ENCODE measurements at places on chromosomes 13 and 19.

GRCh38 chr13:42040730-42041010 lies 7.8 kb upstream of the DGKH start:
- no peak for DNase-seq

DNA sequence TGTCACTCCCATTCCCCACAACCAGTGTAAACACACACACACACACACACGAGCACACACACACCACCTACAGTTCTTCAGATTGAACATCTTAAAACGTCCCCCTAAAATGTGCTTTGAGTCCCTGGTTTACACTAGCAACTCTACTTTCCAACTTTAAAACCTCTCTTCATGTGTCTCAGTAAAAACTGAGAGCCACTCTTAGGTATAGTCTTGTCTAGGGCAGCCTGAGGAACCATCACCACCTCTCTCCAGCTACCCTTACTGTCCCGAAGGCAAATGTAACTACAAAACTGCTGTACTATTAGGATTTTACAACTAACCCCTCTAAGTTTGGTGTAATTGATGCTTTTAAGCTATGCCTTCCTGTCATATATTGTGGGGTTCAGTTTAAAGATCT lies 1501.6 kb upstream of the MIR17HG start:
- DNase-seq, result no peak

GRCh38 chr13:95337597-95337996 lies 36.3 kb upstream of the ABCC4 start:
- DNase-seq, result no peak

GRCh38 chr13:71864986-71865873 lies 1.8 kb downstream of the DACH1 start:
- peak; percentile 26 for DNase-seq

GRCh38 chr19:30333291-30334065 lies 38.7 kb upstream of the ZNF536 start:
- DNase-seq, result no peak

DNA sequence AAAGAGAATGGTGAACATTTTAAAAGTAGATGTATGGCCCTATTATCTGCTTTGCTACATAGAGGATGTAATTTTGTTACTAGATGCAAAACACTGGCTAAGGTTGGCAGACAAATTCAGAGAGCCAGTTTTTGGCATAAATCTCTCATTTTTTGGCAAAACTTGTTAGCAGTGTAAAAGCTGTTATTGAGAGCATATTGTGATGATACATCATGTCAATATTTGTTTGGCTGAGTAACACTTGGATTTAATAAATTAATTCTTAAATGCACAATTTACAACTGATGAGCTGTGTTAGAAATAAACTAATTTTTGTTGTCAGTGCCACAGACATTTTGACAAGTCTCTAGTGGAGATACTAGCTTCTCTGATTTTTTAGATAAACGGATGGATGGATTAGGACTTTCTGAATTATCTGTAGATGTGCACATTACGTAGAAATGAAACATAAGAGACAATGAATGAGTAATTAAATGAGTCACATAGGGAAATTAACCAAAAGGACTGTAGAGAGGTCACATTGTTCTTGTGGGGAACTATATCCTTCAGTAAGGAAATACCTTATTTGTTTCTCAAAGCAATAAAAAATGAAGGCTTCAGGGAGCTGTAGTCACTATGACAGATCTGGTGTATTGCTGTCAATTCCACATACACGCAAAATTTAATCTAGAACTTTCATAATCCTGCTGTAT lies 17.4 kb downstream of the UFM1 start:
- DNase-seq, result peak; percentile 75

DNA sequence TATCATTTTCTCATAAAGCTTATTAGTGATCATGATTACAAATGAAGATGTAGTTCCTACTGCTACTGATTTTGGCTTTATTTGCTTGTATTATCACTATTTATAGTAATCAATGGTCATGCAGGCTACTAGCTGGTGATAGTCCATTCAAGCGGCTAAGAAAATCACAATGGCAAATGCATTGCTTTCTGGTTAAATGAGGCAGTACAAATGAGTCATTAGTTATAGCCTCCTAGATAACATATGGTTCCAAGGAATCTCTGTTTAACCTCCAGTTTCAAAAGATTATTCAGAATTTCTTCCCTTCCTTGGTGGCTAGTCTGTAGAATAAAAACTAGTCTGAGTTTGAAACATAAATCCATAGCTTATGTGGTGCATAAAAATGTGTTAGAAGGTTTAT lies 141.3 kb upstream of the HTR2A start:
- peak; percentile 43 for DNase-seq

DNA sequence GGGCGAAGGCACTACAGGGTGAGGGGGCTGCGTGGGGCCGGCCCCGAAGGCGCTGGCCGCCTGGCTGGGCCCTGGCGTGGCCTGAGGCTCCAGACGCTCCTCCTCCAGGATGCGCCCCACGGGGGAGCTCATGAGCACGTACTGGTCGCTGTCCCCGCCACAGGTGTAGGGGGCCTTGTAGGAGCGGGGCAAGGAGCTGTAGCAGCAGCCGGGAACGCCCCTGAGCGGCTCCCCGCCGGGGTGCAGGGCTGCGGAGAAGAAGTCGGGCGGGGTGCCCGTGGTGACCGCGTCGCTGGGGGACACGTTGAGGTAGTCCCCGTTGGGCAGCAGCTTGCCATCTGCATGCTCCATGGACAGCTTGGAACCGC lies 3.0 kb downstream of the IRS2 start:
- DNase-seq, result no peak

DNA sequence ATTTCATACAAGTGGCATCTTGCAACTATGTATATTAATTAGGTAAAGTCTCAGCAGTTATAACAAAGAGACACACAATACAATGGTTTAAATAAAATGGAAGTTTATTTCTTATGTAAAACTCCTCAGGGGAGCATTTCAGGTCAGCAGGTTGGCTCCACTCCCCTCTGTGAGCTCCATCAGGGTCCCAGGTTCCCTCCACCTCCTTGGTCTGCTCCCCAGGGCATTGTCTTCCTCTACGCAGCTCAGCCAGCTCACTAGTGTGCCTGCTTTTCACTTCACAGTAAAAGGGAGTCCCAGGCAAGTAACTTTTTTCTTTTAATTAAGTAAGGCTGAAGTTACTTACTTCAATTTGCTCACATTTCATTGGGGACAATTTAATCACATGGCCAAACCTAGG lies 135.3 kb upstream of the FNDC3A start:
- no peak for DNase-seq

GRCh38 chr13:111325941-111326620 lies 5.6 kb downstream of the TEX29 start:
- DNase-seq, result no peak

DNA sequence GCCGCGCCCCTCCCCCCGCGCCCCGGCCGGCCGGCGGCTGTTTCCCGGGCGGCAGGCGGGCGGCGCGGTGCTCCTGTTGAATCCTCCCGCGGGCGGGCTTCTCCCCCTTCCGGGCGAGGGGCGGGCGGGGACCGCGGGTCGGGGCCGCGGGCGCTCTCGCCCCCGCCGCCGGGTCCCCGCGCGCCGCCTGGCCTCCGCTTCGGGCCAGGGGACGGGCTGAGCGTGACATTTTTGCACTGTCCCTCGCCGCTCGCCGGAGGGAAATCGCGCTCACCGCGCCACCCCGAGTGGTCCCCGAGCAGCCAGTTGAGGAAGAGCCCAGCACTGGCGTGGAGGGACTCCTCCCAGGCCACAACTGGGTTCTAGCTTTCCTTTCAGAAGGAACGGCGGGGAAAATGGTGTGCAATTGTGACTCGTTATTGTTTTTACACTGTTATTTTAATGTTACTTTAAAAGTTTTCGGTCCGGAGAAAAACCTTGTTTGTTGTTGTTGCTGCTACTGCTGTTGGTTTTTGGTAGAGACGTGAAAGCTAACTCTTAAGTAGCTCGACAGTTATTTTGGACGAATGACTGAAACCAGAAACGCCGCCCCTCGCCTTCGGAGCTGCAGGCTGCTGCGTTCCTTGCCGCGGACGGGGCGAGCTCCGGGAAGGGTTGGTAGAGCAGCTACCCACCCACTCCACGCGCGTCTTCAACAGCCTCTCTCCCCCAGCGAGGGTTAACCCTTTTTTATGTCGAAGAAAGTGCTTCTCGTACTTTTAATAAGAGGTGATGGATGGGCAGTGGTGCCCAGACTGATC lies 959 bp downstream of the PDS5B start:
- DNase-seq, result peak; percentile 69

- no peak for DNase-seq
These were observed 211.2 kb upstream of the EDNRB start for GRCh38 chr13:78129823-78130222.

DNA sequence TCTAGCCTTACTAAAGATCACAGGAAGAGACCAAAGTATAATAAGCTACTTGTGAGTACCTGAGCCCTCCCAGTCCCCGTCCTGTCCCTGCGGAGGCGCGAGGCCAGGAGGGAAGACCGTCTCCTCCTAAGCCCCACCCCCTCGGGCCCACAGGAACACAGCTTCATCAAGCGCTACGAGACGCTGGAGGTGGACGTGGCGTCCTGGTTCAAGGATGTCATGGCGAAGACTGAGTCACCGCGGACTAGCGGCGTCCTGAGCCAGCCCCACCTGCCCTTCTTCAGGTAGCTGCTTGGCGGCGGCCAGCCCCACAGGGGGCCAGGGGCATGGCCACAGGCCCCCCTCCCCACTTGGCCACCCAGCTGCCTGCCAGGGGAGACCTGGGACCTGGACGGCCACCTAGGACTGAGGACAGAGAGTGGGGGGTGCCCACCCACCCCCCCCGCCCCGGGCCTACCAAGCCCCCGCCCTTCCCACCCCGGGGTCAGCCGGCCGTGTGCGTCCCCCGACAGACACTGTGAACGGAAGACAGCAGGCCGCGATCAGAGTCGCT lies 2.4 kb upstream of the TGFBR3L start:
- DNase-seq, result no peak

DNA sequence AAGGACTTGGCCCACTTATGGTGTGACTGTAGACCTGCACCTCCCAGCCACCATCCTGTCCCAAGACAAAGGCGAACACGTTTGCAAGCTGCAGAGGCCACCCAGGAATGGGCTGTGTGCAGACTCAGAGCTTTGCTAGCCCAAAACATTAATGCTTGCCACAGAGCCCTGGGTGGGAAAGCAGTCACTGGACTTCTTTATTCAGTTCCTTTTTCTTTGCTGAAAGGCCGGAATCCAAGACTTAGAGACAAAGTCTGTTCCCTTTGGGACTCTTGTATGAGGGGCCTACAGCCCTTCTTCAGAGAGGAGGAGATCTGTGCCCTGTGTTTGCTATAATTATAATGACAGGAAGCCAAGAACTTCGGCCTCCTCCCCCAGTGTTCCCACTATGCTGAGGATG lies 167.8 kb downstream of the DLEU7 start:
- no peak for DNase-seq

GRCh38 chr13:24906268-24906667 lies 142.3 kb downstream of the RNF17 start:
- no peak for DNase-seq

DNA sequence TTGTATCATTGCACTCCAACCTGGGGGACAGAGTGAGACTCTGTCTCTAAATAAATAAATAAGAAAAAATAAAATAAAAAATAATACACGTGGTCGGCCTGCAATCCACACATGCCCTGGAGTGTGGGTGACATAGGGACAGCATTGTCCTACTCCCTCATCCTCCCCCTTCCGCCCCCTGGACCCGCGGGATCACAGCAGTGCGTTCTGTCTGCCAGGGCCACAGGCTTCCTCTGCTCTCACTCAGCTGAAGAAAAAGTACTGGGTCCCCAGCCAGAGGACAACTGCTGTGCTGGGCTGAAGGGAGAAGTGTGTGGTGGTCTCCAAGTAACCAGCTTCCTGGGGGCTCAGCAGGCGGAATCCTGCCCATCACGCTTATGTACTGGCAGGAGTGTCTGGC lies 6.3 kb downstream of the BCAT2 start:
- no peak for DNase-seq

GRCh38 chr19:28019371-28019770 lies 1193.6 kb downstream of the UQCRFS1 start:
- no peak for DNase-seq

GRCh38 chr13:21289475-21289874 lies 113.0 kb downstream of the MRPL57 start:
- no peak for DNase-seq

DNA sequence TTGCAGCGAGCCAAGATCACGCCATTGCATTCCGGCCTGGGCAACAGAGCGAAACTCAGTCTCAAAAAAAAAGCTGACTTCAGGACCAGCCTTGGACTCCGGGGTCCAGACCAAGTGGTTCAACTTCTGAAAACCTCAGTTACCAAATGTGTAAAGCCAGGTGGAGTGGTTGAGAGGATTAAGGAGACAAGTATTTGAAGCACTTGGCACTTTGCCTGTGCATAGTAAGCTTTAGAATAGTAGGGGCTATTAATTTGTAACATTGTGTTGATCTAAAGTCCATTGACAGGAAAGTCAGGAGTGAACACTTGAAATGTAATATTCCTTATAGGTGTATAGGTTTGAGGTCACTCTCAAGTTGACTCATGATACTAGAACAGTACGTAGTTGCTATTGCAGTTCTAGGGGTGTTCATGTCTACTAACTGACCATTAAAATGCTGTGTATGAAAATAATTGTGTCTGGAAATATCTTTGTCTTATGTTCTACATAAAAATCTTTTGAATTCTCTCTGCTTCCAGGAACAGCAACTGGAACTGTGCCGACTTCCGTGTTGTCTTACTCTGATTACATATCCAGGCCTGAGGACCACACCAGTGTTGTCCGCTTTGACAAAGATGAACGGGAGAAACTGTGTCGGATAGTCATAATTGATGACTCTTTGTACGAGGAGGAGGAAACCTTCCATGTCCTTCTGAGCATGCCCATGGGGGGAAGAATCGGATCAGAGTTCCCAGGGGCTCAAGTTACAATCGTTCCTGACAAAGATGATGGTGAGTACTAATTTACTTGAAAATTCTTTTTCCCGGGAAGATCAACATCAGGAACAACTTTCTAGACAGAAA lies 97.4 kb downstream of the FREM2 start:
- DNase-seq, result no peak

DNA sequence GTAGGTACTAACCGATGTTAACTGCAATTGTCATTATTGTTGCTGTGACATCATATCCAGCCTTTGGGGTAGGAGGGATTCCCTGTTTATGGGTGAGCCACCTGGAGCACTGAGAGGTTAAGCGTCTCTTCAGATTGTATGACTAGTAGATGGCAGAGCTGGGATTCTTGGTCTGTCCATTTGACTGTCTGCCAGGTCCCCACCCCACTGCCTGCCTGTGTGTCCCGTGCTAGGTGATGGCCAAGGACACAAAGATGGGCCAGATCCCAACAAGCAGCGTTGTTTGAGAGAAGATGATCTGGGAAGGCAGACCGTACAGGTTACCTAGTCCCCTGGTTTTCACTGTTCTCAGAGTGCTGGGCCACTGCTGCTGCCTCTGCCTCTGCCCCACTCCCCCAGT lies 16.6 kb downstream of the PPP2R1A start:
- DNase-seq, result no peak

Measured in ELR (cell line).